ENCODE measurements at places on chromosomes 4 and X.
A peak's percentile ranks its signal among the peaks of the same experiment; 100 is the strongest.

DNA sequence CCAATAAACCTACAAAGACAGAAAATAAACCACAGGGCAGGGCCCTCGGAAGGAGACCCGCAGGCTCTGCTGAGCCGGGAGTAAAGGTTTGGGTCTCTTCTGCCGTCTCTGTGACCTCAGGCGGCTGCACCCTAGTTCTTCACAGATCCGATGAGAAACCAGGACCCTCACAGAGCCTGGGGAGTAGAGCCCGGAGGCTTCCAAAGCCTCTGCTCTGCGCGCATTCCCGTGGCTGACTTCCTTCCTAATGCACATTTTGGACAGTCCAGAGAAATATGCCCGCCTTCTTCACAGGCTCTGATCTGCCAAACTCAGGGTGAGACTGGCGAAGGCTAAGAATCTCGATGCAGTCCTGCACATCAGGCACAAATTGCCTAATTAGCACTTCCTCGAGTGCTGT is 245.5 kb downstream of the EVC2 start:
- DNase-seq, result no peak

DNA sequence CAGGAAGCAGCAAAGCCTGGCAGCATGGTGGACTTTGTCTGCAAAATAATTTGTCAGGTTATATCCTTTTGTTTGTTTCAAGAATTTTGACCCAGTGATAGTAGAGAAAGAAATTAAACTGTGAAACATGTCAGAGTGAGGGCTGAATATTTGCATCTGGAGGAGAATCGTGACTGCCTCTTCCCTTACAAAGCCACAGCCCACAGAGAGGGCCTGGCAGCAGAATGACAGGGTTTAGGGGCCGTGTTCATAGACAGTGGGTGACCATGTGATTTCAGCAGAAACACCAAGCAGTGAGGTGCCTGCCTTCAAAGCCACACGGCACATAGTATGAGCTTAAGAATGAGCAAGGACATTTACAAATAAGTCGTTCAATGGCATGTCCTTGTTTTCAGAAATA is 24.4 kb upstream of the PLAC8 start:
- no peak for DNase-seq

DNA sequence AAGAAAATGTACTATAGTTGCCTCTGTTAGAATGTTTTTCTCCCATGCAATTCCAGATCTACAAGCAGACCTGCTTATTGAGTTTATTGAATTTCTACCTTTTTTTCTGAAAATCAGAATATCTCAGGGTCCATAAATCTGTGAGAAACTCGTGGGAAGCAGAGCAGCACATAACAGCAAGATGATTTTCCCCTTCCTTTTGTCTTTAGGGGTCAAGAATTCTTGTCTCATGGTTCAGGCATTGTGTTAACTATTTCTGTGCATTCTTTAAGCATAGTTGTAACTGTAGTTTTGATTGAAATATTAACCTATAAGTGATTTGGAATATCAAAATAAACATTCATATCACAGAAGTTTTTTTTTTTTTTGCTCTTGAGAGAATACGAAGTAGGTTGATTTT is 11.4 kb downstream of the EDNRA start:
- DNase-seq, result no peak

DNA sequence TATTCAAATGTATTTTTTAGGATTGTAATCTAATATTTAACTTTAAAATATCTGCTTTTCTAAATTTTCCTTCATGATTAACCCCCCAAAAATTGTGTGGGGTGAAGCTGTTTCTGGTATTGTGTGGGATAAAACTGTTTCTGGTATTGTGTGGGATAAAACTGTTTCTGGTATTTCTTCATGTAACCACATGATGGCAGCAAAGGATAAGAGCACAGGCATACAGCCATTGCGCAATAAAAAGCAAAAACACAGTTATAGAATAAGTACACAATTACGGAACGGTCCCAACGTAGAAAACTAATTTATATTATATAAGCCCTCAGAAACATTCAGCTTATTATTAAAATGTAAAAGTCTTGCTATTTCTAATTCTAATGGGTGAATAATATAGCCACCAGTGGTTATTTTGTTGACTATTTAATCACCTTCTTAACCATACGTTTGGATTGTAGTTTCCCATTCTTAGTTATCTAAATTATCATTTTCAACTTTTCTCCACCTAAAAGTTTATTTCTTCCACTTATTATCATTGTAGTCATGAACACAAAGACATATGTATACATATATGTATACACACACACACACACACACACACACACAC is 333.9 kb upstream of the FSTL5 start:
- DNase-seq, result peak; percentile 19

- no peak for DNase-seq
Measured at GRCh38 chr4:184620212-184620867, 28.9 kb downstream of the CASP3 start.

DNA sequence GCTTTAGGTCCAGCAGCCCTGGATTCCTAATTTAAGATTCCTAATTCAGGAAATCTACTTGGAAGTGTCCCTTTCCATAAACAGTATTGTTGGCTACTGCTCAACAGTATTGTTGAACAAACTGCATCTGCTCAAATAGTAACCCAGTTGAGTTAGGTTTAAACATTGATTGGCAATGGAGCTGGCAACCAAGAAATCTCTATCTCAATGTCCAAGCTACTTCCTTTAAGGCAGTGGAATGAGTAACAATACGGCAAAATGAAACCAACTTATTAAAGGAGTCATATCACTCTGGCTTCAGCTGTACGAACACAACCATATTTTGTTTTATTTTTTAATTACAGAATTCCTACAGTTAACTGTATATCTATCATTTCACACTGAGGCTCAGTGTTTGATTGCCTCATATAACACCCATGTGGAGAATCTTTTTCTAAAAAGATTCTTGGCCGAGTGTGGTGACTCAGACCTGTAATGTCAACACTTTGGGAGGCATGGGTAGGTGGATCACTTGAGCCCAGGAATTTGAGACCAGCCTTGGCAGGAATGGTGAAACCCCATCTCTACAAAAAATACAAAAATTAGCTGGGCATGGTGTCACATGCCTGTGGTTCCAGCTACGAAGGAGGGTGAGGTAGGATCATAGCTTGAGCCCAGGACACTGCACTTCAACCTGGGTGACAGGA is 71.7 kb upstream of the IL13RA1 start:
- no peak for DNase-seq

GRCh38 chrX:86809651-86810050 is 661.4 kb downstream of the DACH2 start:
- DNase-seq, result no peak

DNA sequence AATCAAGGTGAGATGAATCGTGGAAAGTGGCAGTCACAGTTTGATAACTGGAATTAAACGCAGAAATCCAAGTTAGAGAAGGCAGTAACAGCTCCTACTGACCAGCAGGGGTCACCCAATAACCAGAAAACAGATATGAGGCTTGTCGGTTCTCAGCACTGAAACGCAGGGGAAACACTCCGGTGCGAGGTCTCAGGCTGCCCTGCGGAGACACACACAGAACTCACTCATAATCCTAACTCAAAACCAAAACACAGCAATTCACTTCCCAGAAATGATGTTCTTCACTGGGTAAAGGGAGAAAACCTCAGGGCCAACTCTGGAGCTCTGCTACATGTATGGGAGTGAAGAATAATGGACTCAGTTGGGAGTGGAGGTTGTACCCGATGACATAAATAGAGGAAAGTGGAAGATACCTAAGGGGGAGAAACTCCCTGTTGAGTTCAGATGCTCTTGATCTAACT is 384.4 kb downstream of the RAPGEF2 start:
- peak; percentile 76 for DNase-seq

DNA sequence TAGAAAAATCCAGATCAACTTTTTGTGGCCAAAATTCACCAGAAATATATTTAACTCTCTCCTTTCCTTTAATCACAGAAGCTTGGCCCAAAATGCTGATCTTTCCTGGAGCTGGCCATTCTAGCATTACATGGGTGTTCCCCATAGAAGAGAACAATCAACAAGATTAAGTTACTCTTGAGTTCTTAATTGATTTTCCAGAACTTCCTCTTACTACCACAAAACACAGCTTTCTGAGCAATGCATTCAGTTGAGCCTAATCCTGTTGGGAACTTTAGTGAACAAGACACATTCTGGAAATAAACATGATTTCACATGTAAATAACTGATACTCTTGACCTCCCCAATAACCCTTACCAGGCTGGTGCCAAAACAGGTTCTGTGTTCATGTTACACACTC is 45.4 kb upstream of the STIM2 start:
- no peak for DNase-seq

GRCh38 chrX:106898462-106898861 is 4.7 kb downstream of the RIPPLY1 start:
- DNase-seq, result peak; percentile 19

DNA sequence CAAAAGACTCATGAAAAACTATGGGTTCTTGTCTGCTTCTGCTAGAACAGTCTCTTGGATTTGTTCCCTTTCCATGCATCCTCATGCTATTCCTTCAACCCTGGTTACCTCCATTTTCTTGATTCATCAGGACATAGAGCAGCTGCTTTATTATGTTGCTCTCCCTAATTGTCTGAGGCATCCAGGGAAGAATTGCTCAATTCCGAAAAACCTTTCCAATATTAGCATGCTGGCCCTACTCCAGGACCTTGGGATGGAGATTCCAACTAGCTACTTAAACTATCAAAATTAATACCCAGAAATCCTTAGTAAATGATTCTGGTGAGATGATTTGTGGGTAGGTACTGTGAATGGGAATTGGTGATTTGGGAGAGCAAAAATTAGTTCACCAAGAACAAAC is 56.6 kb upstream of the FAM47B start:
- DNase-seq, result no peak

DNA sequence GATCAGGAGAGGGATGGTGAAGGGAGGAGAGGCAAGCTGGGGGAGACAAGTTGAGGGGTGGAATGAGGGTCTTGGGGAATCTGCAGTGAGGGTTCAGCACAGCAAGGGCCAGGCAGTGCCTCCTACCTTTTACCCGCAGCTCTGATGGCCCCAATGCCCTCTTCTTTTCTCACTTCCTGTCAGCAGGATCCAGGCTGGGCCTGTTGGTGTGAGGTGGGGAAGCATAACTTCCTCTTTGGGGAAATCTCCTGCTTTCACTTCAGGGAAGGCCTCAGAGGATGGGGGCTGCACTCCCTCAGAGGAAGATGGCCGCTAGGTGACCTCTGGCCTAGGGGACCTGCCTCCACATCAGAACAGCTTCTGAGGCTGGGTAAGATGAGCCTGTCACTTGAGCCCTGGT is 36.5 kb downstream of the EFNB1 start:
- DNase-seq, result no peak

DNA sequence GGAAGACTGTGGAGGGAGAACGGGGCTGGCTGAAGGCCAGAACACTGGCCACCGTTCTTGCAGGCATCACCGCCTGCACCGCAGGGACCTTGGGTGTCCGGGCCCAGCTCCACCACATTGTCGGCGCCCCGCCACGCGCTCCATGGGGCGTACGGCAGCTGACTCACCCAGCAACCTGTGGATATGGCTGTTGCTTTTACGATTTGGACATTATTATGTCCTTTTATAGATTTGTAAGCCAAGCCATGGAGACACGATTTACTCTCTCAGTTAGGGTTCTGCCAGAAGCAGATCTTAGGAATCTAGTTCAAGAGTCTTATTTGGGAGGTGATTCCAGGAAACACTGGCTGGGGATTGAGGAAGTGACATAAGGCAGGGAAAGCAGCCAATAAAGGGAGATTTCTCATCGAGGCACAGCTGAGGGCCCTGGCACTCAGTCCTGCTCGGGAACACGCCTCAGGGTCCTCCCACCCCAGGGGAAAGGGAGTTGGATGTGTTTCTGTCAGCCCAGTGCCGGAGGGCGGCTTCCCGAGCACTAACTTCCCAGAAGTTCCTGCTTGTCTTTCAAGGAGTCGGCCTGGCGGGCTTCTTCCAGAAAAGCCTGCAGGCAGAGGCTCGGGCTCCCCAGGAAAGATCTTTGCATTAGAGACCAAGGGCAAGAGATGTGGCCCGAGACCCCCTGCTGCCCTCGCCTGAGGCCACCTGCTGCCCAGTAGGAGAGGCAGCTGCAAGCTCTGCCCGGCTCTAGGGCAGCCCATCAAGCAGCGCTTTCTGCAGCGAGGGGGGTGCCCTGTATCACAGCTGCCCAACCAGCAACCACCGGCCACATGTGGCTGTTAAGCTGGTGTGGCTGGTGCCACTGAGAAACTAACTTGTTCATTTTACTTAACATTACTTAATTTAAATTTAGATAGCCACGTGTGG is 52.9 kb downstream of the CRMP1 start:
- DNase-seq, result no peak

DNA sequence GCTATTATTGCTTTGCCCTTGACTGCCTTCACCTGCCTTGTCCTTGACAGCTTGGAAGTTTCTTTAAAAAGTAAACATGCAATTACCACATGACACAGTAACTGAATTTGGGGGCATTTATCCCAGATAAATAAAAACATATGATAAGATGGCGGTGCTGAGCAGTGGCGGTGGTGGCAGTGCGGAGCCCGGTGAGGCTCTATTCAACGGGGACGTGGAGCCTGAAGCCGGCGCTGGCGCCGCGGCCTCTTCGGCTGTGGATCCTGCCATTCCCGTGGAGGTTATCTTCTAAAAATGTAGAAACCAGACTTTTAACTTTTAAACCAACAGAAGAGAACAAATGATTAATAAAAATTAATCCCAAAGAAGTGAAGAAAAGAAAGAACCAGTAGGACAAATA is 59.7 kb upstream of the ZDHHC15 start:
- no peak for DNase-seq

DNA sequence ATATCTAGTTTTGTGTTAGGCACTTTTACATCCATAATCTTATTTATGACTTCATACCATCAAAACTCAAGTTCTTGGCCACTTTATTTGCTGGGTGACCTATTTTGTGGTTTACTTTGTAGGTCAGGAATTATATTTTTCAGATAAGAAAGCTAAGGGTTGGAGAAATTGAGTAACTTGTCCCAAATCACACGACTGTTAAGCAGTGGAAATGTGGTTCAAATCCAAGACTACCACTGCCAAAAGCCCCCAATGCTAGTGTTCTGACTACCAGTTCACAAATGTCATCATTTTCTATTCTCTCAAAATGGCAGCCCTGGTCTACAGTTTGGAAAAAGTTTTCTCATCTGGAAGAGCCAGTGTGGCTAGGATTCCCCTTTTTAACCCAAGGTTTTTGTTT is 74.6 kb downstream of the OPHN1 start:
- no peak for DNase-seq

DNA sequence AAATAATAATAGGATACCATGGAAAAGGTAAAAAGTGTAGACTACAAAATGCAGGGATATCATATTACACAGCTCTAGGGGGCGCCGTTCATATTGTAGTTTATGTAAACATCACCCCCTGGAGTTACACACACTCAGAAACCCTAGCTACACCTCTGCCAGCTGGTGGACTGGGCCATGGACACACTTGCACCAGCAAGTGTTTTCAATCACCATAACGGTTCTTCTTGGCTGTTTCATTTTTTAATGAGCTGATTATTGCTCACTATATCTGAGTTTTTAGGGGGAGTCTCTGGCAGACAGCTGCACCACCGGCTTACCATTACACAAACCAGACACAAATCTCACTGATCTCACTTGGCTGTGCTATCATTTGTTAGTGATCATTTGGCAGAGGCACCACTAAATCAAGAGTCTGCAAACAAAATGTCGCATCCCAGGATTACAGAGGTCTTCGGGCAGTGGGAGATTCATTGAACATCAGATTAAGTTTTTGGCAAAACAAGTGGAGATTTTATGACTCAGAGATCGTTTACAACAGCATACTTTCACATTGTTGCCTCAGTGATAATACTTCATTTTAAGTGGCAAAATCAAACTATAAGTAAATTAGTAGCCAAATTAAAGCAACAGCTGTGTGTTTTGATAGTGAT is 185.7 kb downstream of the UNC5C start:
- DNase-seq, result peak; percentile 66
